ENCODE measurements at places on chromosomes 12 and 14. TPM values are rescaled to one million over a fixed set of nuclear protein-coding genes. Genes with fewer than 3 reads are reported as not detected.

Gene KRT78
- polyA plus RNA-seq, result not detected

Gene DIO2
- polyA plus RNA-seq, result not detected

Gene IPO8
- polyA plus RNA-seq, result 7.5 TPM

Gene KRT2
- polyA plus RNA-seq, result 0.04 TPM

Gene RTL1
- not detected for polyA plus RNA-seq

Gene AQP6
- not detected for polyA plus RNA-seq

Gene SLC25A47
- polyA plus RNA-seq, result not detected

Gene DLST
- 104 TPM for polyA plus RNA-seq

Gene PXN
- 5.4 TPM for polyA plus RNA-seq
